ENCODE measurements at places on chromosomes 16 and 17. TPM values are rescaled to one million over a fixed set of nuclear protein-coding genes. Genes with fewer than 3 reads are reported as not detected.
A peak's percentile ranks its signal among the peaks of the same experiment; 100 is the strongest.

SOST gene
- not detected for total RNA-seq

GRCh38 chr17:66570447-66571195 lies 264.3 kb upstream of the CACNG5 start:
- no peak for DNase-seq

DNA sequence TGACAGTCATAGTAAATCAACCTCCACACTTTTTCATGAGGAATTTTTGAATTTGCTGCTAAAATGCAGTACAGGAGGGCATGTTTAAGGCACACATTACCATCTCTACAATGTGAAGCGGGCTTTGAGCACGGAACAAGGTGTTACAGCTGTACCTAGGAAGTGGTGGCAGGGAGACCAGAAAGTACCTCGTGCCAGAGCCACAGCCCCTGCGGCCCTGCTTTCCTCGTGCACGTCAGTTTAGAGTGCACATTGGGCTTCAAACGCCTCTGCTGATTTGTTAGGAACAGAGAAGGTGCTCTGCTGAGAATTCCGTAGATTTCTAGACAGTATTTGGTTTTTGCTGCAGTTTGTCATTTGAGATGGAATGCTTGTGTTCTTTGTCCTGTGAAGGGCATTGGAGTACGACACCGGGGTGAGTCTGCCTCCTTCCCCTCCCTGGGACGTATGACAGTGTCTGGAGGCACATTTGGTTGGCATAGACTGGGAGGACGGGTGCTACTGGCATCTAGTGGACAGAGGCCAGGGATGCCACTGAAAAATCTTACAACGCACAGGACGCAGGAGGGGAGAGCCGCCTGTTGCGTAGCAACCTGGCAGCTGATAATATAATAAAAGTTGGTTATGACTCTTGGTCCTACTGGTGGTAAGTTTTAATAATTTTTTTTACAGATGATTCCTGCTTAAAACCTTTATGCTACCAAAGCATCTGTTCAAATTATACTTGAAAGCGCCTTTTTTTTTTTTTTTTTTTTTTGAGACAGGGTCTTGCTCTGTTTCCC lies 9.1 kb downstream of the FOXK2 start:
- DNase-seq: peak; percentile 20

DNA sequence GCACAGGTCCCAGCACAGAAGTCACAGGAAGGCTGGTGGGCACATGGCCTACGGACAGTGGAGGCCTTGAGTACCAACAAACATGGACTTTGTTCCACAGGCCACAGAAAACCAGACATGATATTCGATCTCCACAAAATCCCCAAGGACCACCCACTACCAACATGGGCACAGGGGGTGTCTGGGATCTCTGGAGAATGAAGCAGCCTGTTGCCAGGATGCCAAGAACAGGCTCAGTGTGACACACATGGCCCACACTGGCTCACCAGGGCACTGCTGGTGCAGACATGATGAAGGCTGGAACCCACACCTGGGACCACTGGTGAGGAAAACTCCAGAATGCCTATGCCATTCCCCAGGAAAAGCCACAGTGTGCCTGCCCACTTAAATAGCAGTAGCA lies 120.2 kb downstream of the C16orf78 start:
- no peak for DNase-seq
